ENCODE measurements at places on chromosomes 12 and 14.

DNA sequence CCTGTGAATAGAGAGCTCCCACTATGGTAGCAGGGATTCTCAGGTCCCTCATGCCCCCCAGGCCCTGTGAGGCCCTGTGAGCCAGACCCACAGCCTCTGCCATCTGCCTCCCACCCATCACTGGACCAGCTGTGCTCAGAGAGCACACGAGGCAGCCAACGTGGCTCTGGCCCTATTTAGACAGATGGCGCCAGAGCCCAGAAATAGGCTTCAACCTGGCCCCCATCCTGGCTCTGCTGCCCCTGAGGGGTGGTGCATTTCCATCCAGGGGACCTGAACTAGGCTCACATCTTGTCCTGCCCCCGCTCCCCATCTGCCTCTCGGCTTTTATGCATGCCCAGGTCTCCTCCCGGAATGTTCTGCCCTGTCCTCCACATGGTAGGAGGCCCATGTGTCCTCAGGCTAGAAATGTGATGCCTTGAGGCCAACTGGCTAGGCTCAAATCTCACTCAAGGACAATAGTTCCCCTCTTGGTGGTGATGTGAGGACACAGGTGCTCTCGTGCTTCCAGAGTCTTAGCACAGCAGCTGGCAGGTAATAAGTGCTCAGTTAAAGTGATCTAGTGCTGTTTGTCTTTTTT, 18.9 kb downstream of the TMEM63C start:
- DNase-seq, result no peak

GRCh38 chr14:56666294-56666693, 86.7 kb downstream of the TMEM260 start:
- no peak for DNase-seq

- no peak for DNase-seq
Observed at GRCh38 chr12:106791531-106791930, 17.0 kb downstream of the RIC8B start.

- no peak for DNase-seq
Observed at GRCh38 chr14:72599579-72600470, 294.1 kb downstream of the DPF3 start.

- no peak for DNase-seq
Observed at GRCh38 chr12:40012711-40013110, 93.2 kb downstream of the SLC2A13 start.

DNA sequence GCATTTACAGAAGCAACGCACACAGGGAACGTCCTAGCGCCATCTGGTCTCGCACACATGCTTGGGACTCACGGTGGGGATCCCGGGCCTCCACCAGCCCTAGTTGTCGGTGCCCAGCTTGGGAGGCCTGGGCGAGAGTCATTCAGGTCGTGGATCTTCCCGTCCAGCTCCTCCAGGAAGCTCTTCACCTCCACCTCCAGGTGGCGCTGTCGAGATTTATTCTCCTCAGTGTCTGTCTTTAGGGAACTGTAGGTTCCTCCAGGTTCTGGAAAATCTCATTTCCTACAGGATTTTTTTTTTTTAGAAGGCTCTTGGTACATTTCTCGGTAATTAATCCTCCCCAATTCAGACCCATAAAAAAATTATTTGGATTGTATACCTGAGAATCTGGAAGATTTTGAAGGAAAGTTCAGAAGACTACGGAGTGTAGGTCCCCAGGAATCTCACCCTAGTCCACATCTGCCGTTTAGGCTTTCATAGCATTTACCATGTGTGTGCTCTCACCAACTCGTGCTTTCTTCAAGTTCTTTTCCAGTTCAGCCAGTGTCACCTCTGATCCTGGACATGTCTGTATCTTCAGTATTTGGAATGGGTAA, 910.0 kb downstream of the TMEM121 start:
- DNase-seq, result no peak

DNA sequence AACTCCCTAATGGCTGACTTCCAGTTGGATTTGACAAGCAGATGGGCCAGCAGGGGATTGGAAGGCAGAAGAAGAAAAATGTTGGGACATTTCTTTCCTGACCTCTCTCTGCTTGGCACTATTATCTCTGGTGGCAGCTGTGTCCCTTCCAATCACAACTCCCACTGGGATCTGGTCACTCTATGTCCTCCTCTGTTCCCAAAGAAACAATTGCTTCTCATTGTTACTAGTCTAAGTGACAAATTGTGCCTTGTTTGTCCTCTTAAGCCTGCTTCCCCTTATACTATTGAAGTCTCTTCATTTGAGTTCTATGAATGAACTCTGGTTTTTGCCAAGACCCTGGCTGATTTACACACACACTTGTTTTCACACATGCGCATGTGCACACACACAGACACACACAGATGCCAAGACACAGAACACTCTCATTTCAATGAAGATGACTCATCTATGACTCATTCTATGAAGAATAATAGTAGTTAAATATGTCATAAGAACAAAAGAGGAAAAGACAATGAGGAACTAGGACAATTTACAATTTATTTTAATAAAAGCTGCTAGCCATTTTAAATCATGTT, 83.0 kb upstream of the FAR2 start:
- no peak for DNase-seq

- peak; percentile 97 for DNase-seq
Observed at GRCh38 chr12:123232807-123233504, at the start of the genes MPHOSPH9 and MTRFR. MPHOSPH9 (minus strand) TSS chr12:123233141; CDS start chr12:123230364, 2,777 bp downstream. MTRFR (plus strand) TSS chr12:123233436; CDS start chr12:123253675, 20,239 bp downstream.

DNA sequence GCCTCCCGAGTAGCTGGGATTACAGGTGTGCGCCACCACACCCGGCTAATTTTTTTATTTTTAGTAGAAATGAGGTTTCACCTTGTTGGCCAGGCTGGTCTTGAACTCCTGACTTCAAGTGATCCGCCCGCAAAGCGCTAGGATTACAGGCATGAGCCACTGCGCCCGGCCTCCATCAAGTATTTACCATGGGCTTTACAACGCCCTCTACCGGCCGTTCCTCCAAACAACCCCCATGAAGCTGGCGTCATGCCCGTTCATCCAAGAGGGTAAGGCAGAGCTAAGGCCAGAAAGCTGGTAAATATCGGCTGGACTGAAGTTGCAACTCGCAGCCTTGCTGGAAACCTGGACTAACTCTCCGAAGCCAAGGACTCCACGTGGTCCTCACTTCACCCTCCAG, 41.6 kb downstream of the RNF34 start:
- DNase-seq, result no peak

DNA sequence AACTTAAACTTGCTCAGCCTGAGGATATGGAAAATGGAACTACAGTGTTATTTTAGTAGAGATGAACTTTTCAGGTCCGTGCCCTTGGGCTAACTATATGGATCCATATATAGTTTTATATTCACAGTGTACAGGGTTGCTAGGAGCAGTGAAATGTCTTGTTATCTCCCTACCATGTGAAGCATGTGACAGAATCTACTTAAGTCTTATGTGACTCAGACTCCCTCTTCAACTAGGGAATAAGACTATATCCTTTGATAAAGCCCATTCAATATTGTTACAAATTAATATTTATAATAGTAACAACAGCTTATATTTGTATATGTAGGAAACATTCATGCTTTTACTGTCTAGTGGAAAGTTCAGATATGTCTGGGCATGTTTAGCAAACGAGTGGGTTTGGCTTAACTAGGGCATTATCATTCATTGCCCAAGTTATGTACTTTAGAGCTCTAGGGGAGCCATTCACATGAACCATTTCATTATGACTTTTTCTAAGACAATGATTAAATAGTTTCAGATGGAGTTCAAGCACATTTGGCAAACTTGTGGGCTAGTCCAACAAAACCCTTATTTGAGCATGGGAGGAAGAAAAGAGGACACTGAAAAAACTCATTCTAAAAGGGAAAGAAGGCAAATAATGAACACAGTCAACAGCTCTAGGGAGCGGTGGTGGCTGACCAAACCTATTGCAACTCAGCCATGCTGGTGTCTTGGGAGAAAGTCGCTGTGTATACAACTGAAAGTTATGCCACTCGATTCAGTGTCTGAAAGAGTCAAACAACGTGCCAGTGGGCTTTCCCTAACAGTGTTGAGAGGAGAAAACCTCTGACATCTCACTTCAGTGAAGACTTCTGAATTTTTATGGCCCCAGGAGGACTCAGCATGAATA, 305.9 kb upstream of the G2E3 start:
- DNase-seq, result no peak

GRCh38 chr12:80769553-80770140, 52.9 kb downstream of the MYF5 start:
- no peak for DNase-seq

GRCh38 chr14:93729993-93730392, 58.3 kb downstream of the PRIMA1 start:
- DNase-seq, result no peak

DNA sequence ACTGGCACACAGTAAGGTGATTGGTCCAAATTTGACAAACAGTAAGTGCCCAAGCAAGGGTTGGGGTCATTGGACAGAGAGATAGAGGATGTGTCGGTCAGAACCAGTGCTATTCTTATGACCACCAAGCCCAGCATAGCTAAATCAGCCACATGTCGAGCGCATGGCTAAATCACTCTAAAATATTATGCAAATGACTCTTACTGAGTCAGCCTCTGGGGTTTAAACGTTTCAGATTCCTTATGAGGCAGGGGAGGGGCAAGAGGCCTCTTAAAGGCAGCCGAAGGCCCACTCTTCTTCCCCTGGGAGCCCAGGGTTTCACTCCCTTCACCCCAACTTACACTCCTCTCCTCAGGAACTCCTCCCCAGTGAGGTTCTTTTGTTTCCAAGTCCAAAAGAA, 603 bp upstream of the ENDOU start:
- DNase-seq, result peak; percentile 68

- DNase-seq, result no peak
Observed at GRCh38 chr12:23528316-23528715, 421.2 kb downstream of the SOX5 start.

DNA sequence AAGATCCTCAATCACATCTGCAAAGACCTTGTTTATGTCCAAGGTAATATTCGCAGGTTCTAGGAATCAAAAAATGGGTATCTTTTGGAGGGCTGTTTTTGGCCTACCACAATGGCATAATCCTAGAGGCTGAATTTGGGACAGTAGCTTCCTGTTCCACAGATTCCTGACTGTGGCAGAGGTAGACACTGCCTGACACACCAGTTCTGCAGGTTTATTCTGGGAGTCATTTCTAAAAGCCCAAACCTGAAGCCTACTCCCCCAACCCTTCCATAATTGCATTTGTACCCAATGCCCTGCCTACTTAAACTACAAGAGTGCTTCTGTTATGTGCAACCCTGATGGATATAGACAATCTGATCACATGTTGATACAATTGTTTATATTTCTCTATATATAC, 378.9 kb downstream of the PCNX1 start:
- DNase-seq, result no peak

- no peak for DNase-seq
Observed at GRCh38 chr14:79652513-79653307, 558.6 kb downstream of the DIO2 start.

- DNase-seq, result no peak
Observed at GRCh38 chr12:5027046-5027821, 16.4 kb upstream of the KCNA5 start.

GRCh38 chr12:49748306-49748705, 6.9 kb downstream of the TMBIM6 start:
- DNase-seq, result no peak

GRCh38 chr12:108430245-108430644, 84.8 kb upstream of the FICD start:
- no peak for DNase-seq

GRCh38 chr12:59459966-59460660, 135.7 kb upstream of the SLC16A7 start:
- peak; percentile 14 for DNase-seq

DNA sequence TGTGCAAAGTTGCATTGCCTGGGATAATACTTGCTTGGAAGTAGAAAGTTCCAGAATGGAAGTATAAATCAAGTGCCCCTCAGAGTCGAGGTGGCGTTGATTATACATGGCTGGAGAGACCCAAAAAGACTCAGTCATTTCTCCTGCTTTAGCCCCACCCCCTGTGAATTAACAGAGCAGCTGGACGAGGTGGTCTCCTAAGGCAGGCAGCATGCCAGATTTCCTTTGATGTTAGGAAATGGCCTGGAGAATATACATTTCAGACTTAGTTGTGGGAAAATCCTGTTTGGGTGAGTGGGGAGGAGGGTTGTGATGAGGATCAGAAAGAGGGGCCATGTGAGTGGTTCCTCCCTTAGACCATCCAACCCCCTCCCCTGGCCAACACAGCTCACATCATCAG, 406.1 kb upstream of the TMPO start:
- no peak for DNase-seq

DNA sequence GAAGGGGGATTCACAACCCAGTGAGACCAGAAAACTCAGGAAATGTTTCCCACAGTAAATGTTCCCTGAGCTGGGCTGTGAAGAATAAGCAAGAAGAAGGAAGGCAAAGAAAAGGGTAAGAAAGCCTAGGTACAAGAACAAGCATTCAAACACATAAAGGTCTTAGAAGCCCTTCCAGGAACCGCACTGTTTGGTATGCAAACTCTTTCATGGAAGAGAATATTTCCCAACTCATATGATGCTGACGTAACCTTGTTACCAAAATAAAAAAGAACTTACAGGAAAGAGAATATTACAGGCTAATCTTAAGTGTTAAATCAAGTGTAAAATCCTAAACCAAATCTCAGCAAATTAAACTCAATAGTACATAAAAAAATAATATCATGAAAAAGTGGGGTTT, 23.6 kb downstream of the MED6 start:
- no peak for DNase-seq

DNA sequence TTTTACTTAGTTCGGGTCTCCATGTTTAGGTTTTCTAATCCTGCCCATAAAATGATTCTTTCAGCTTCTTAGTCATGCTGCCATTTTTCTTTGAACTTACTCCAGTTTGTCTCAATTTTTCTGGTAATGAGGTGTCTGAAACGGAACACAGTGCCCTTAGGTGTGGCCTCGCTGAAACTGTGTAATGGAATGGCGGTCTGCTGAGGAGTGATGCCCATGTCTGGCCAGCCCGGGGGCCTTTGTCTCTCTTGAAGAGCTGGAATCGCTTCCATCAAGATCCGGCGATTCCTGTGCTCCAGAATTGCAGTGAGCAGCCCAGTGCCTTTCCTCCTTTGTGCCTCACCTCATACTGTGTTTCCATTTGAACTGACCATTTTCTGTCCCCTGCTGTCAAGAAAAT, 112.5 kb downstream of the FBXL14 start:
- DNase-seq, result no peak

GRCh38 chr12:30914986-30915591, 11.5 kb upstream of the TSPAN11 start:
- DNase-seq, result no peak

DNA sequence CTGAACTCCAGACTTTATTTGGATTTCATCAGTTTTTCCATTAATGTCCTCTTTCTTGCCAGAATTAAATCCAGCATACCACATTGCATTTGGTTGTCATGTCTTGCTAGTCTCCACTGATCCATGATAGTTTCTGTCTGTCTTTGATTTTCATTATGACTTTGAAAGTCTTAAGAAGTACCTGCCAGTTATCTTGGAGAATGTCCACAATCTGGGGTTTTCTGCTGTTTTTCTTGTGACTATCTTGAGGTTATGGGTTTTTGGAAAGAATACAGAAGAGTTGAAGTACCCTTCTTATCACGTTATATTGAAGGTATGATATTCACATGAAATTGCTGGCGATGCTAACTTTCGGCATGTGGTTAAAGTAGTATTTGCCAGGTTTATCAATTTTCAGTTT, 282.3 kb upstream of the PRICKLE1 start:
- no peak for DNase-seq

GRCh38 chr12:109953656-109954055, 42.5 kb downstream of the GIT2 start:
- no peak for DNase-seq

DNA sequence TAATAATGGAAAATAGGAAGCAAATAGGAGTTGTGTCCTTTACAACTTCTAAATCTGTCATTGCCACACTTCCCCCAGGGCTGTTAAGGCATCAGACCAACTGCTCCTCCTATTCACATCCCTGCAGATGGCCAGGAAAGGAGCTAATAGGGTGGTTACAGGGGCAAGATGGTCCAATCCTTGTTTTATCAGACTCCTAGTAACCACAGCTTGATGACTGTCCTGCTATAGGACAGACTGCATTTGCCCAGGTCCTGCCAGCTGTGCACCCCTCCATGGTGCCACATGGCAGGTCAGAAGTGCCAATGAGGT, 10.9 kb upstream of the KRT2 start:
- DNase-seq, result no peak

All from amniotic stem cell (primary cell).